Common myeloid progenitor, CD34-positive (primary cell): ENCODE measurements at places on chromosomes 12 and 14.
A peak's percentile ranks its signal among the peaks of the same experiment; 100 is the strongest.

GRCh38 chr12:42332301-42333285, 6.6 kb downstream of the PPHLN1 start:
- DNase-seq: peak; percentile 71

- DNase-seq: peak; percentile 13
These were observed 27.5 kb downstream of the ADGRD1 start for GRCh38 chr12:130981074-130981742.

- no peak for DNase-seq
These were observed 473.5 kb downstream of the FOXG1 start for GRCh38 chr14:29240066-29240465.

DNA sequence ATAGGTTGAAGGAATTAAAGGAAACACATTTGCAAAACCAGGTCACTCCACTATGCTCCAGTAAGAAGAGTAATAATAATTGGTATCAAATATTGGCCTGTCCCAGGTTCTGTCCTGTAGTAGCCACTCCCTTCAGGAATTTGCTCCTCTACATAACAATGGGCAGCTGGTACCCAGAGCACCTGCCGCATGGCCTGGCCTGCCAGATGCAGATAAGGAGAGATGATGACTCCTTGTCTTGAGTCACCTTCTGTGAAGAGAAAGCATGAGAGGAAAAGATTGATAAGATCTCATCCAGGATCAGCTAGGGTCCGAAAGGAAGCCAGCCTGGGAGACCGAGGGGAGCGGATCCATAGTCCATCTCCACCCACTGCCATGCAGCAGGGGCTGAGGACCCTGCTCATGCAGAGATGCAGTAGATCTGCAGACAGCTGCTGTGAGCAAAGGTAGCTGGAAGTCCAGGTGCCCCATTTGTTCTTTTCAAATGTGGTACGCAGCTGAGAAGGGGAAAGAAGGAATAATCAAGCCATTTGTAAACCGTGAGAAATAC, 24.3 kb downstream of the VCPKMT start:
- DNase-seq: no peak

DNA sequence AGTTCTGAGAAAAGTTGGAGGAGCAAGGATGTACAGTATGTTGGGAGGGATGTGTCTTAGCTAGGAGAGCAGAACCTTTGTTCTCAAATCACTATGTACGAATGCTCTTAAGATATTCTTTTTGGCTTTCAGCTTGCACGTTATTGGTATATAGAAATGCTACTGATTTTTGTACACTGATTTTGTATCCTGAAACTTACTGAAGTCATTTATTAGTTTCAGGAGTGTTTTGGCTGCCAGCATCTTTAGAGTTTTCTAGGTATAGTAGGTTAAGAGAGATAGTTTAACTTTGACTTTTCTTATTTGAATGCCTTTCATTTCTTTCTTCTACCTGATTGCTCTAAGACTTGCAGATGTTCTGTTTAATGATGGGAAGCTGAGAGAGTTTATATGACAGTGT, 442.8 kb upstream of the FBXO33 start:
- DNase-seq: no peak

- DNase-seq: no peak
These were observed 201.8 kb downstream of the NUBPL start for GRCh38 chr14:31763041-31763440.

GRCh38 chr14:67429510-67430205, 17.7 kb upstream of the PLEK2 start:
- DNase-seq: no peak

- DNase-seq: no peak
These were observed 15.8 kb downstream of the CCND2 start for GRCh38 chr12:4289231-4289878.

GRCh38 chr14:39680777-39681176, 248.5 kb upstream of the FBXO33 start:
- DNase-seq: no peak

DNA sequence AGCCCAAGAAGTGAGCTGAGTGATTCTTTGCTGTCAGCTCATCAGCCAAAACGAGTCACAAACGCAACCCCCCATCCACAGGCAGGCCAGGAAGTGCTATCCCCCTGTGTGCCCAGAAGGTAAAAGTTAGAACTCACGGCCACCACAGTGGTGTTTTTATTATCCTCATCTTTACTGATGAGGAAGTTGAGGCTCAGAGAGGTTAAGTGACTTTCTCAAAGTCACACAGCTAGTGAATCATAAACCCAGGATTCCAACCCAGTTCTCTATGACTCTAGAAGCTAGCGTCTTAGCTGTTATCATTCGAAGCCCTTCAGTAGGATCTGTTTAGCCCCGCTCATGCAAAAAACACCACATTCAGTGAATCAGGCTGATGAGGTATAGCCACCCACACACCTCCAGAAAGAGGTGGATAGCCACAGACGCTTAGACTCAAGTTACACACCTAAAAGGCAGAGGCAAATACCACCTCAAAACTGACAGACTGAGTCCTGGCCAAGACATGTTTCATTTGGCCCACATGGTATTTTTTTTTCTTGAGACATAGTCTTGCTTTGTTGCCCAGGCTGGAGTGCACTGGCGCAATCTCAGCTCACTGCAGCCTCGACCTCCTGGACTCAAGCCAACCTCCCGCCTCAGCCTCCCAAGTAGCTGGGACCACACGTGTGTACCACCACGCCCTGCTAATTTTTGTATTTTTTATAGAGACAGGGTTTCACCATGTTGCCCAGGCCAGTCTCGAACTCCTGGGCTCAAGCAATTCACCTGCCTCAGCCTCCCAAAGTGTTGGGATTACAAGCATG, 100.7 kb downstream of the SCARB1 start:
- DNase-seq: no peak

DNA sequence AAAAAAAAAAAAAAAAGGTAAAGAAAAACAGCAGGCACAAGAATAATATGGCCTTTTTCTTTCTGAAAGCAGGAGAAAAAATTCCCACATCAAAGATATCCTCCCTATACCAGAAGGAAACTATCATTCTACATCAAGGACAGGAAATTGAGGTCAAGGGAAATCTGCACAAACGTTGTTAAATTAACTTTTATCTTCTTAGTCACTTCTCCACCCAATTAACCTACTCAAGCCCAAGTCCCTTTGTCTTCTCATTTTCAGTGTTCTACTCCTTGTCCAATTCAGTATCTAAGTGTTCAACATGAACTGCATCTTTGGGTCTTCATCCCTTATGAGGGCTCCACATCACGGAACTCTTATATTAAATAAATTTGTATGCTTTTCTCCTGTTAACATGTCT, 15.7 kb downstream of the NDUFA12 start:
- DNase-seq: no peak

DNA sequence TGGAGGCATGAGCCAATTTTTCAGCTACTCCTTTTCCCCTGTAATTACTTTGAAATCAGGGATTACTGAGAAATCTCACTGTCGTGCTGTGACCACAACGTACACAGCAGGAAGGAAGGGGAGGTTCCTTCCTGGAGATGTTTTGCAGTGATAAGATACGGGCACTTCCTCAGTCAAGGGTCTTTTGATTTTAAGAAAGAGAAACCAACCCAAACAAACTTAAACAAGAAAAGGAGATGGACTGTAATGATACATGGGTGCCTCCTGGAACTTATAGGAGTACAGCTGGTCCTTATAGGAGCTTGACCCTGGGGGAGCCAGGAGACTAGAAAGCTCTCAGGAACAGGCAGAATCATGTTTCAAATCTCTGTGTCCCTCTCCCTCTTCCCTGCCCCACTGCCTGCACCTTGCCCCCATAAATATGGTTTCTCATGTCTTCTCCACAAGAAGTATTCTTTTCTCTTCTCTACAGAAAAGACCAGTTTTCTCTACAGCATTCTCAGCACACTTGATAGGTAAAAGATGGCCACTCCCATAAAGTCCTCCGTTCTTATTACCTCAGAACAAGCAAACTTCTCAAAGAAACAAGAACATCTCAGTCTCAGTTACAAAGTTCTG, 281.1 kb upstream of the AMIGO2 start:
- DNase-seq: peak; percentile 85

- no peak for DNase-seq
These were observed 69.2 kb upstream of the BCAT1 start for GRCh38 chr12:25018146-25018545.

- no peak for DNase-seq
These were observed 102.0 kb downstream of the PRIMA1 start for GRCh38 chr14:93686268-93686667.

DNA sequence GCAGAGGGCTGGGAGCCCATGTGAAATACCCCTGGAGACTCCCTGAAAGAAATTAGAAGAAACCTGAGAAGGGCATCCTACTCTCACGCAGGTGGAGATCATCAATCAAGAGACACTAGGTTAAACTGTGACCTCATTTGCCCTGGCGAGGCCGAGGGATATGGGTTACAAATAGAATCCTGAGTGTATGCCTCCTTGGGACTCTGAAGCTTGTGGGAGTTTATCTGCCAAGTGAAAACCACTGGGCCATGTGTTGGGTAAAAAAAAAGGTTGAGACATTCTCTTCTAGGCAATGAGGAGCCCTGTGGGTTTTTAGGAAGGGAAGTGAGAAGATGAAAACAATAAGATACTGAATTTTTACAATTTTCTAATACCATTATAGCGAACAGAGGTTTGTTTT, 160.7 kb upstream of the ARID2 start:
- DNase-seq: peak; percentile 47

DNA sequence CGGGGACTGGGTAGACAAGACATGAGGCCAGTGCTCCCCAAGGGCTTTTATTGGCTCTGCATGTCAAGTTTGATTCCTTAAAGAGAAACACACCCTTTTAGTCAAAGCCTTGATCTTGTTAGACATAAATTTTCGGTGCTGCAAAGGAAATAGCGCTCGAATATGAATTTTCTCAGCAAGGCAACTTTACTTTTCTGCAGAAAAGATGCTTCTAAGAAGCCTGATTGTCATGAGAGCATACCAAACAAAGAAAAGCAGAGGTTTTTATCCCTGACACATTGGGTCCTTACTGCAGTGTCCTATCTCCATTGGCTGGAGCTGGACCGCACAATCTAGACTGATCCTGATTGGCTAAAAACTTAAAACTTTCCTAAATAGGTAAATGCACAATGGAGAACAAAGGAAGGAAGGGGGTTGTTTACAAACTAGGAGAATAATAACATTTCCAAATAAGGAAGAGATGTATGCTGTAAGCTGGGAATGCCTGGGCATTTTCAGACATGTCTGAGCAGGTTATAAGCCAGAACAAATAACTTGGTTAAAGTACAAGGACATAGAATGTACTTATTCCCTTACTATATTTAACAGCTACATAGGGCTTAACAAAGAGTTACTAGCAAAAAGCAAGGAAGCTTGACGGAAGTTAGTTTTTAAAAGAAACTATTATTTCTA, 17.2 kb downstream of the TXNRD1 start:
- DNase-seq: no peak

DNA sequence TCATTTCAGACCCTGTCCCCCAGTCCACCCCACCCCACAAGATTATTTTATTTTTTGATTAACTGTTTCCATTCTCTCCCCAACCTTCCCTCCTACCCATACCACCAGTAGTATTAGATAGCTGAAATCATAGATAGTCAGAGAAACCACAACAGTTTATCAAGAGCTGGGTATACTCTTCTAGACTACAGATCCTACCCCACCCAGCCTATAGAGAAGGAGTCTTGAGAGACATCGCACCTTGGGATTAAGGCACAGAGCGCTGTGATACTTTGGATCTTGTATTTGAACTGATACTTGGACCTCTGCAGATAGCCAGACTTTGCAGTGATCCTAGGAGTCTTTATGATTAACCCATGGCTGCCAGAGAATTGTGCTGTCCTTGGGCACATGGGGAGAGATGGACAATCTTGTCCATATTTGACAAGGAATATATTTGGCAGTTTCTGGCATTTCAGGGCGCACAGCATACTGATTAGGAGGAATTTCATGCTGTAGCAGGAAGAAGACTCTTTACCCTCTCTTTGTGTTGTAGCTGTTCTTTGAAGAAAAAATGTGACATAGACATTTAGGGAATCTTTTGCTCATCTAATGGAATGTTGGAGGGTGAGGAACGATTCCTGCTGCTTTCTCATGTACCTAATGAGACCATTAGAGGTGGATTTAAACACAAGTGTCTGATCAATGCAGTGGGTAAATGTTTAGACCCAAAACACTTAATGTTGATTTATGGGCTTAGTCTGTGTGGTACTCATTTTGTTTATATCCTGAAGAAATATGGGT, 982 bp downstream of the RBMS2 start:
- DNase-seq: no peak

DNA sequence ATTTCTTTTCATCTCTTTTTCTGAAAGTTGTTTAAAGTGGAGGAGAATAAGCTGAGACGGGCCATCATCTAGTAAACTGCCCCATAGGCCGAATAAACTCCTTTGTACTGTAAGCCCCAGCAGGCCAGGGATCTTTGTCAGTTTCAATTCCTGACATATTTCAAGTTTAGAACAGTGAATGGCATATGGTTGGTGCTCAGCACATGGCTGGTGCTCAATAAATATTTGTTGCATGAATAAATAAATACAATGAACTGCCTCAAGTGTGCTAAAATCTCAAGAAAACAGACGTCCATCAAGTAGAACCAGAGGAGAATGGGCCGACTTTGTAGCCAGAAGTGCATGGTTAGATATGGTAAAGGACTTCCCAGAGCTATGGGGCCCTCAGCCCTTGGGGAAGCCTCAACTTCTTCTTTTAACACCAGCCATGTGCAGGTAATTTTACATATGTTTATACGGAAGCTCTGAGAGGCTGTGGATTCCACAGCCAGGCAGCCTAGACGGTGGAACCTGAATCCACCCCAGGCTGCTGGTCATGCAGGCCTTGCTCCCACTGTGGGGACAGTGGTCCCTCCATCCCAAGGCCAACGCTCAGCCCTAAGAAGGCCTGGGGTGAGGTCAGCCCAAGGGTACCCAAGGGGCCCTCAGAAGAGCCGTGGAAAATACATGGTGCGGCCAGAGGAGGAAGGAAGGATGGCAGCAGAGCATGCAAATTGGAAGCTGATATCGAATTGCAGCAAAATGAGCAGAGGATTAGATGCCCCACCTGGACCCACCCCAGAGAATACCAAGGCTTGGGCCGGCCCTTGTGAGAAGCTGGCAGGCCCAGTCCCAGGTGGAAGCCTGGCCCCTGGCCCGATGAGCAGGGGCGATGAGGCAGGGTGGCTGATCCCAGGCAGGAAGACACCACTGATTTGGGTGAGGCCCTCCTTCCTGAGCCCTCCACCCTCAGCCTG, 8.7 kb upstream of the AQP2 start:
- DNase-seq: no peak
